ENCODE measurements at places on chromosomes 3 and 15. TPM values are rescaled to one million over a fixed set of nuclear protein-coding genes. Genes with fewer than 3 reads are reported as not detected.

The TRPC1 gene
- 56.5 TPM for total RNA-seq

The ROPN1B gene
- not detected for total RNA-seq

The MYZAP gene
- not detected for total RNA-seq

The PAK2 gene
- 37.5 TPM for total RNA-seq

The SYNPR gene
- not detected for total RNA-seq

The TMCO5A gene
- not detected for total RNA-seq

The ARRDC4 gene
- total RNA-seq, result 39.8 TPM

The NOX5 gene
- 0.33 TPM for total RNA-seq

The LSAMP gene
- 4.8 TPM for total RNA-seq

The TEX55 gene
- total RNA-seq, result not detected

The MTHFS gene
- total RNA-seq, result 21.6 TPM

The THRB gene
- total RNA-seq, result 7.4 TPM

Measured in fibroblast of lung (primary cell).